Stimulated activated CD4-positive, alpha-beta T cell treated with anti-CD3 and anti-CD28 coated beads, Interleukin-12 subunit alpha, Interleukin-12 subunit beta, amount 100 ng/mL, for 24 hours (primary cell): ENCODE measurements at places on chromosomes 13 and 19.

DNA sequence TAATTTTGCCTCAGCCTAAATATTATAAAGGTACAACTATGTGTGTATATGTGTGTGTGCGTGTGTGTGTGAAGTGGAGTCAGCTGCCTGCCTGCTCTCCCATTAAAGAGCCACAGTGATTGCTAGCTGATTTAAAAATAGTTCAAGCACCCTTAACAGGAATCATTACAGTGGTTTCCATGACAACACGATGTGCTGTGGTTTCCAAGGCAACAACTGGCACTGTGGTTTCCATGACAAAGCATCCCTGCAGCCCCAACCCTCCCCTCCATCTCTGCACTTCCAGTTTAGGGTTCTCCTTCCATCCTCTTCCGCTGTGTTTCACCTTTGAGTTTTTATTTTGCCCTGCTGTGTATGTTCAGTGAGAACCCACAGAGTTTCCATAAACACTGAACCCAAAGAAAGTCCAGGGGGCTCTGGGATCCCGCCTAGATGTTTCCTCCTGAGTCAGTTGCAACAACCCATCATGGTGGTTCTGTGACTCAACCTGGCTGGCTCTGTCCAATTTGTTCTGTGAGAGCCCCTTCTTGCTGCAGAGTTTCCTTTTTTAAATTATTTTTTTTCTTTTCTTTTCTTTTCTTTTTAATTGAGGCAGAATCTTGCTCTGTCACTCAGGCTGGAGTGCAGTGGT lies 7.1 kb upstream of the PNMA8A start:
- no peak for DNase-seq

DNA sequence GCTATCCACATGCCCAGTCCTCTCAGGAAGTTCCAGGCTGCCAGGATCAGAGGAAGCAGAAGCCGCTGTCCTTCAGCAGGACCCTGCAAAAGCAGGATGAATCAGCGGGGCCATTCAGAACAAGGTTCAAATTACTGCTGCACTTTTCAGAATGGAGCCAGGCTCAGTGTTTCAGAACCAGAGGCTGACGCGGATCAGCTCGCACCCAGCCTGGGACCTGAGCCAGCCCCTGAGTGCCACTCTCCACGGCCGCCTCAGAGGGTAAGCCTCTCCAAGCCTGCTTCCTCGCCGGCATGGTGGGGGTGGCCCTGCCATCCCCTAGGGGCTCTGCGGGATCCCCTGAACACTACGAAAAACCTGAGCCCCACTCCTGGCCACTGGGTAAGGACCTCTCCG lies 24.7 kb downstream of the RASA3 start:
- no peak for DNase-seq

DNA sequence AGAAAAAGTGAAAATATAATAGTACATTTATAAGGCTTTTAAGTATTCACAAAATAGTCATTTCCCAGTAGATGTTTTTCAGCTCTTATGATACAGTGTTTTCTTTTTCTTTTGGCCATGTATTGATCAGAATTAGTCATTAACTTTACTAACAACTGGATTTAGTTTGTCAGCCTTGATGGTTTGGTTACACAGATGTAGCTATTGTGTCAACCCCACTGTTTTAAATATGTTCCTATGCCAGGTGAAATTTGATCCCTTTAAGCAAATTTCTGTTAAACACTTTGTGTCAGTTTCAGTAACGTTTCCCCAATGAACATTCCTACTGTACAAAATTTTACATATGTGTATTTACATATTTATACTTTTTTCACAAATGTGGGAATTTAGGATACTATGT lies 261.5 kb upstream of the STARD13 start:
- DNase-seq: no peak

DNA sequence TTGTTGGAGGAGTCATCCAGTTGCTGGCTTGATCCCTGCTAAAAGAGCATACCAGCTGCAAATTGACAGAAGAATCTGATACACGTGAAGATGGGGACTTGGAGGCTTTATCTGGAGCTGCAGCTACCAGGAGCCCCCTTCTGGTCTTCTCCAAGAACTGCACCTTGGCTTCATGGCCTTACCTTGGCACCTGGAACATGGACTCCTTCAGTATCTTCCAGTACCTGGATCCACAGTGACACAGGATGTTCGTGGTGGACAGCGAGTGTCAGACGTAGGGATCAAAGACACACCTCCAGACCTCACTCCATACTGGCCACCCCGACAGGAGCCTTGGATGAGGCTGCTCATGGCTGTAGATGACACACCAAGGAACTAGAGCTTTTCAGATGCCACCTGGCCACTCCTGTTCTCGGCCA lies 9.9 kb upstream of the ACSBG2 start:
- peak; percentile 35 for DNase-seq

DNA sequence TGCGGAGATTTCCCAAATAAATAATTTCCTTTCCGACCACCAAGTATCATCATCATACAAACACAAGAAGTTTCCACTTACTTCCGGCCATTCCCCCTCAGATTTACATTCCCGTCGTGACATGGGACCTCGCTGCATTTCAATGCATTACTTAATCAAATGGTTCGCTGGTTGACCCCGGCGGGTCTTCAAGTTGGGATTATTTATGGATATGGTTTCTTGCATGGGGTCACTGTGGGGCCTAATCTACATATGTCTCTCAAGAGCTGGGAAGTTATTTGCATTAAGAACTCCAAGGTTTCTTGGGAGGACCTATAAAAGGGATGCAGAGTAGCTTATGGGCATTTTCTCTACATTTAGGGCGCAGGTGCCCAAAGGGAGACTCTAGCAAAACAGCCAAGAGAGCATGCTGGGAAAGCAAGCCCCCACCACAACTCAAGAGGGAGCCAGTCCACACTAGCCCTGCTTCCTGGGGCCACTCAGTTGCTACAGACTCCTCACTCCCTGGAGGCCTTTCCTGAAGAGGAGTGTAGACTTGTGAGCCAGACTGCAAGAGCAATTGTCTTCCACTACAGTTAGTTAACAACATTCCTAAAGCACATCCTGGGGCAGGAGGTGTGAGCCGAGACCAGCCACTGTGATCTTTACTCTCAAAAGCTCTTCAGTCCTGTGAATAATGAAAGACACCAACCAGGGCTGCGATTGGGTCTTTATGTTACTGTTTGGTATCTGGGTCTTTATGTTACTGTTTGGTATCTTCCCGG lies 125.3 kb downstream of the KATNAL1 start:
- DNase-seq: no peak

GRCh38 chr19:35266520-35267352 lies 2.0 kb upstream of the USF2 start:
- DNase-seq: no peak
